ENCODE measurements at places on chromosomes 4 and X. TPM values are rescaled to one million over a fixed set of nuclear protein-coding genes. Genes with fewer than 3 reads are reported as not detected.

The C4orf17 gene
- not detected for total RNA-seq

The RAB40A gene
- total RNA-seq = not detected

The CEP44 gene
- total RNA-seq = 5.6 TPM

The SPIN2A gene
- 0.32 TPM for total RNA-seq

The TCP11X2 gene
- not detected for total RNA-seq

The FGFBP1 gene
- 3.4 TPM for total RNA-seq

The STK32B gene
- 22.0 TPM for total RNA-seq

The RAB41 gene
- not detected for total RNA-seq

The RXFP1 gene
- total RNA-seq = not detected

The OTUD6A gene
- not detected for total RNA-seq

The XAGE2 gene
- total RNA-seq = not detected

The TMSB15C gene
- 0.26 TPM for total RNA-seq

The ZIC3 gene
- not detected for total RNA-seq

The CXorf65 gene
- not detected for total RNA-seq

The APBB2 gene
- 8.0 TPM for total RNA-seq

The IL1RAPL1 gene
- 0.09 TPM for total RNA-seq

The NAT8L gene
- 13.1 TPM for total RNA-seq

The TMEM150C gene
- 1.3 TPM for total RNA-seq

The SYTL5 gene
- 0.41 TPM for total RNA-seq

The PASD1 gene
- total RNA-seq = not detected

The SLC9A7 gene
- 12.2 TPM for total RNA-seq

The RASSF6 gene
- 0.83 TPM for total RNA-seq

The RENBP gene
- total RNA-seq = 0.18 TPM

The RHOXF2B gene
- not detected for total RNA-seq

The ETNPPL gene
- not detected for total RNA-seq

The GLA gene
- 199 TPM for total RNA-seq

The AMMECR1 gene
- 7.8 TPM for total RNA-seq

The VCX3B gene
- total RNA-seq = not detected

The IRAK1 gene
- 185 TPM for total RNA-seq

The KCND1 gene
- 1.1 TPM for total RNA-seq

The UNC5C gene
- not detected for total RNA-seq

The PCDH7 gene
- 0.06 TPM for total RNA-seq

The NXF2B gene
- total RNA-seq = not detected

The METTL14 gene
- total RNA-seq = 15.8 TPM

The AMTN gene
- 0.09 TPM for total RNA-seq

The SLC10A7 gene
- total RNA-seq = 1.7 TPM

The AVPR2 gene
- not detected for total RNA-seq

The MFSD8 gene
- total RNA-seq = 15.4 TPM
